Glomerular endothelial cell (primary cell): ENCODE measurements at places on chromosomes 16 and 17. TPM values are rescaled to one million over a fixed set of nuclear protein-coding genes. Genes with fewer than 3 reads are reported as not detected.

CLEC10A gene
- not detected in 2 replicates for total RNA-seq

MYLK3 gene
- 0.06 TPM in 1 of 2 replicates, not detected in the other for total RNA-seq

DNA sequence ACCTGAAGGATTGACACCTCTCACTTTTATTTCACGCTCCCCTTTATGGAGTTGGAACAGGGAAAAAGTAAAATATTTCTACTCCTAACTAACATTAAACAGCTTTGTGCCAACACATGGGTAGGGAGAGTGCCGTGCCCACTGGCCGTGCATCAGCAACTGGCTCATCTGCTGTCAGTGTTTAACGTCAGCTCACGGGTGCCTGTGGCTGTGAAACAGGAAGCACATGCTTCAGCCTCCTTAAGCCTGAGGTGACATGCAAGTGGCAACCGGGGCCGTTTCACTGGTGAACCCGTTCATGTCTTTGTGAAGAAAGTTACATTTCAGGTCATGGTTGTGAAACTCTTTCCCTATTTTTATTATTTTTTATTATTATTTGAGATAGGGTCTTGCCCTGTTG lies 3.2 kb downstream of the SPG7 start:
- no peak for DNase-seq

- no peak for DNase-seq
These were observed 114.9 kb downstream of the TRIM37 start for GRCh38 chr17:58991718-58992331.

DNA sequence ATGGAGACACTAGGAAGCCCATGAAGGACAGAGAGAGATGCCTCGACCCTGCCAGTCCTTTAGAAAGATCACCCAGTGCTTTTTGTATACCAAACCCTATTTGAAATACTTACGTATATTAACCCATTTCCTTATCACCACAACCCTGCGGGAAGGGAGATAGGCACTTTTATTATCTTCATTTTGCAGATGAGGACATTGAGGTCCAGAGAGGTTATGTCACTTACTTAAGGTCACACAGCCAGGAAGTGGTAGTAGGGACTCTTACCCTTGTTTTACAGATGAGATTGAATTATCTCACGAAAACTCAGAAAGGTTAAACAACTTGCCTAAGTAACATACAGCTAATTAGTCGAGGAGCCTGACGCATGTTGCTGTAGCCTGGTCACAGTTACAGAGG lies 38.2 kb downstream of the IL4R start:
- DNase-seq = no peak

DNA sequence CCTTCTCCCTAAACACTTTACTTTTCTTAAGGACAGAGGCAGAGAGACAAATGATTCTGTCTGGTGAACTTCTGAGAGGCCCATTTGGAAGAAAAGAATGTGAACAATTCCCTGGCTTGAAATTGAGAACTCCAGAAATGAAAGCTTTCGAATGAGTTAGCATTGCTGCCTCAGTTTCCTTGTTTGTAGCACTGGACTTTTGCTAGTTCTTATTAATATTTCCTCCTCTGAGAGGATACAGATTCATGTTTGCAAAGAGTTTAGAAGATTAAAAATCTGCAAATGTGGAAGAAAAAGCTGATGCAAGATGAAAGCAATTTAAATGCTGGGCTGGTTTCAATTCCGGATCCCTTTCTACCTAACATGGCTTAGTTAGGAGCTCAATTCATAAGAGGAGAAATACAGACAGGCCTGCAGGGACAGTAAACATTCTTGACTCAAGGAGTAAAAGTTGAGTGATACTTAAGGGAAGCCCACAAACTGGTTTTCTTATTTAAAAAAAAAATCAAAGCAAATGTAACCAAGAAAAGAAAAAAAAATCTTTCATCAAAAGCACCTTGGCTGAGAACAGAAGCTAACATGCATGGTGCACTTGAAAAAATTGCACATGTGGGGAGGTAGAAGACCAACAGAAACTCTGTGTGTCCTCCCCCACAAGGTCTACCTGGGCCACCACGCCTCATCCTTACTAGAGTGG lies 27.1 kb downstream of the HNF1B start:
- DNase-seq = no peak
